AG10803 (cell line): ENCODE measurements at places on chromosomes 12 and 14.

DNA sequence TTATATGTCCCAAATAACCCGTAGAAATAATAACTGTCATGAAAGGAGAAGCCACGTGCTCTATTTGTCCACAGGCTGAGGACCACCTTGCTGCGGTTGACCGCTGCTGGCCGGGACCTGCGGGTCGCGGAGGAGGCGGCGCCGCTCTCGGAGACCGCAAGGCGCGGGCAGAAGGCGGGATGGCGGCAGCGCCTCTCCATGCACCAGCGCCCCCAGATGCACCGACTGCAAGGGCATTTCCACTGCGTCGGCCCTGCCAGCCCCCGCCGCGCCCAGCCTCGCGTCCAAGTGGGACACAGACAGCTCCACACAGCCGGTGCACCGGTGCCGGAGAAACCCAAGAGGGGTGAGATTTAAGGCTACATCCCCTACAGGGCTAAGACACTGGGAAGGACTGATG is 21.0 kb downstream of the RPGRIP1 start:
- no peak for DNase-seq

- DNase-seq, result no peak
These were observed 134.1 kb downstream of the SLC41A2 start for GRCh38 chr12:104823985-104824461.

- no peak for DNase-seq
These were observed 91.6 kb downstream of the HELB start for GRCh38 chr12:66393890-66394289.

DNA sequence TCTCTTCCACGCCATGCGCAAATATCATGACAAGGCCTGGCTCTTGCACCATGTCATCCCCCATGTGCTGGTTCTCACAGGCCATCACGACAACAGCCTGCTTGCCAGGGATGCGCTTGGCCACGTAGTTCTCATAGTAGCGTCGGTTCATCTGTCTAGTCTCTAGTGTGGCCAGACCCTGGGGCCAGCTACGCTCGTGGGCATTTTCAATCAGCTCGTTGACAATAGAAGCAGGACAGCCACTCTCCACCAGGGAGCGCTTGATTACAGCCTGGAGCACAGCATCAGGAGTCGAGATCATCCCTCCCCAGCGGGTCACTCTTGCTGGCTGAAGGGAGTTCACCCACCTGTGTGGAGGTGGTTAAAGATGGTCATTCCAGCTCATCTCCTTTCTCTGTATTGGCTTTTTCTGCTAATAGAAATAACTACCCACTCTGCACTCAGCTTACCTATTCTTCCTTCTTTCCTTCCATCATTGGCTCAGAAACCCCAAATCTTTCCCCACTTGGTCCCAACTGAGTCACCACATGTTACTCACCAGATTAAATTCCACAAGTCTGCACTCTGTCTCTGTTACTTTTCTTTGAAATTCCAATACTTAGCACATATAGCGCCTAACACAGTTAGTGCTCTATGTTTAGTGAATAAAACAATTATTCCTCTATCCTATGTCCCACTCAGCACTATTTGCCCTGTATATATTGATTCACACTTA is 15.1 kb downstream of the RNF41 start:
- peak; percentile 52 for DNase-seq

DNA sequence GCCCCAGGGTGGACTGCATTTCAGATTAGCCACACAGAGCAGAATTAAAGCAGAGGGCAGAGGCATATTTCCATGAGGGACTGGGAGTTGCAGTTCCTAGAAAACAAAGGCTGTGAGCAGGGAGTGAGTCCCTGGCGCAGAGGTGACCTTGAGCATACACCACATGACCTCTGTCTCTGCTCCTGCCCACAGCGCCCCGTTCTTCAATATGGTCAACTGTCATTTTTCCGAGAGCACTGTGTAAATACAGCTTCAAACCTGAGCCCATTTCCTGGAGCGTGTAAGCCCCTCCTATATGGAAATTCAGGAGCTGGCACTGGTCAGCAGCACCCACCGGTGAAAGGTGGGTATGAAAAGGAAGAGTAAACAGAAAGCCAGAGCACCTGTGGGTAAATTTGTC is 192.2 kb upstream of the PELI2 start:
- DNase-seq, result no peak

- DNase-seq, result peak; percentile 32
These were observed 57.6 kb downstream of the BRMS1L start for GRCh38 chr14:35883677-35884293.

GRCh38 chr12:46494424-46494823 is 121.9 kb upstream of the SLC38A2 start:
- DNase-seq, result peak; percentile 87

DNA sequence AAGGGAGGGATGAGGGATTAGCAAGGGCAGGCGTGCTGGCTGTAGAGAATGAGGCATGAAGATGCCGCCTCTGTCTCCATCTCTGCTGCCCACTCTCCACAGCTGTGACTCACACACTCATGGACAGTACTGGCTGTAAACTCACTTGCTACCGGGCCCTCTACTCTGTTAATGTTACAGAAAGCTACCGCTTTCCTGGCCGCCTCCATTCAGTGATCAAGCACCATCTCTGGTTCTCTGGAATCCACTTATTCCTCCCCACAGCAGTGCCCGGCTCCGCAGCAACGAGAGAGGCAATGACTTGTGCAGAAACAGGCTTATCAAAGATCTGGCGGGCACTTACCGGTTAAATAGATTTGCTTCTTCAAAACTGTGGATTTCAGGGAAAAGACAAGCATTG is 34.8 kb downstream of the AMN start:
- DNase-seq, result no peak

DNA sequence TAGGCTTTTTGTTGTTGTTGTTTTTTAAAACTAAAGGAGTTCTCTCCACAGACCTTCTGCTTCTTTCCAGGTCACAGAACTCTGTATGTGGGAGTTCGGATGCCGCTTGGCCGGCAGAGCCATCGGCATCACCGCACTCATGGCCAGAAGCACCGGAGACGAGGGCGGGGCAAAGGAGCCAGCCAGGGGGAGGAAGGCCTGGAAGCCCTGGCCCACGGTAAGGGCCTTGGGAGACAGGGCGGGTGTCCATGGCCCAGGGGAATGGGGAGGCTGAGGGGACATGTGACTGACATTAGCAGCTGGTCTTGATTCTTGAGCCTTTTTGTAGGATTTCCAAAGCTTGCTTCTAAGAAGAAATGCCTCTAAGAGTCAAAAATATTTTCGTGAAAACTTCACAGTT is 26.2 kb downstream of the SLC4A8 start:
- no peak for DNase-seq

DNA sequence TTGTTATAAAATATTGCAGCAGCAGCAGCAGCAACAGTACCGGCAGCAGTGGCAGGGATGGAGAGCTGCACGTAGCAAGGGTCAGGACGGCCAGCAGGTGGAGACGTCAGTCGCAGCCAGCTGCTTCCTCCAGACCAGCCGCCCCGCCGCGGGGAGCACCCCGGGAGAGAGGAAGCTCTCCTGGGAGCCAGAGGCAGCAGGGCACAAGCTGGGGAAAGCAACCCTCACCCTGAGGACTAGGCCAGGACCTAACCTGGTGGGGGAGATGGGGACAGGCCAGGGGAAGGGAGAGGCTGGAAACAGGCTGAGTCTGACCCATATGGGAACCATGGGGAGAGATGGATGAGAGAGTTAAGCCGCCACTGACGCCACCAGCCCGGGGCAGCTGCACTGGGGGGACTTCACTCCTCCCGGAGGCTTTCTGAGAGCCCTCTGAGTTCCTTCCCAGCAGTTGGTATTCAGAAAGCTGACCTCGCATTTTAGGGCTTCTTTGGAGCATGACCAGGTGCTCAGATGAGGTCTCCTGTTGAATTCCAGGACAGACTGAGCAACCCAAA is 56.3 kb downstream of the SPTB start:
- peak; percentile 70 for DNase-seq

- DNase-seq, result no peak
These were observed 17.2 kb downstream of the NKX2-1 start for GRCh38 chr14:36502558-36503508.

GRCh38 chr14:24133735-24134134 is 2.3 kb upstream of the PSME1 start:
- no peak for DNase-seq

GRCh38 chr14:102205560-102205959 is 65.9 kb downstream of the WDR20 start:
- no peak for DNase-seq

GRCh38 chr12:3281588-3282383 is 204.6 kb downstream of the TSPAN9 start:
- no peak for DNase-seq

DNA sequence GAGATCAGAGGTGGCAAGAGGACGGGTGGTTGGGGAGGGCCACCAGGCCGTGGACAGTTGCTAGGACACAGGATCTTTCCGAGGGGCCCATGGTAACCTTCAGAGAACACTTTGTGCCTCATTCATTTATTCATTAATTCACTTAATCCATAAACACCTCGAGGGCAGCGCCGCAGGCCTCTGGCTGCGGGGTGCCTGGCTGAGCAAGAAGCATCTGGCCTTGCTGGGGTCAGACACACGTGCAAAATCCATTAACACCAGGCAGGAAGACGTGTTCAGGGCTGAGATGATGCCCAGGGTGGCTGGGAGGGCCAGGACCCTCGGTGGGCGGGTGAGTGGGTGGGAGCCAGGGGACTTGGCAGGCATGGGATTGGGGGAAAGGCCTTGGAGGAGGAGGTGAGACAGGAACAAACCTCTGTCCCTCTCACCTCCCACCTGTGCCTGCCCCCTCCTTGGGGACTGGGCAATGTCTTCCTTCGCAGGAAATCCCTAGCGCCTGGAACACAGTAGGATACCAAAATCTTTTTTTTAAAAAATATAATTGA is 6.6 kb upstream of the DLK1 start:
- no peak for DNase-seq

DNA sequence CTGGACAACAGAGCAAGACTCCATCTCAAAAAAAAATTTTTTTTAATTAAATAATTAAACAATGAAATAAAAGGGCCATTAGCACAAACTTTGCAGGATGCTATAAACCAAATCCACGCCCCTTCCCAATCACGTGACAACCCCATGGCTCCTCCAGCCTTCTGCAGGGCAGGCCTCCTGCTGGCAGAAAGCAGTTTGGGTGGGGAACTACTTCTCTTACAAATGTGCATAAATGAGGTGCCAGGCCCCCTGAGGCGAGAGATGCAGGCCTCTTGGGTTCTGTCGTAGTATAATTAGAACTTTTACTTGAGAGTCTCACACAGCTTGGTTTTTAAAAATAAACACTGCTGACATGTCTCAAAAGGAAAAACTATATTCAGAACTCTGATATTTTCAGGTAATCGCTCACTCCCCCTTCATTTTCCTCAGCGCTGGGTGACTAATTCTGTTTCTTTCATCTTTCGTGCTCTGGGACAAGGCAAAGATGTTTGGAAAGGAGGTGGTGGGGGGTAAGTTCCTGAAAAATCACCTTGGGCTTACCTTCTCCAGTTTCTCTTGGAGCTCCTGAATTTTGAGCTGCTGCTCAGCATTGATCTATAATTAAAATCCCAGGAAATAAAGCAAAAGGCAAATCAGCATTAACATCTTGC is 101.7 kb downstream of the CIT start:
- DNase-seq, result no peak

DNA sequence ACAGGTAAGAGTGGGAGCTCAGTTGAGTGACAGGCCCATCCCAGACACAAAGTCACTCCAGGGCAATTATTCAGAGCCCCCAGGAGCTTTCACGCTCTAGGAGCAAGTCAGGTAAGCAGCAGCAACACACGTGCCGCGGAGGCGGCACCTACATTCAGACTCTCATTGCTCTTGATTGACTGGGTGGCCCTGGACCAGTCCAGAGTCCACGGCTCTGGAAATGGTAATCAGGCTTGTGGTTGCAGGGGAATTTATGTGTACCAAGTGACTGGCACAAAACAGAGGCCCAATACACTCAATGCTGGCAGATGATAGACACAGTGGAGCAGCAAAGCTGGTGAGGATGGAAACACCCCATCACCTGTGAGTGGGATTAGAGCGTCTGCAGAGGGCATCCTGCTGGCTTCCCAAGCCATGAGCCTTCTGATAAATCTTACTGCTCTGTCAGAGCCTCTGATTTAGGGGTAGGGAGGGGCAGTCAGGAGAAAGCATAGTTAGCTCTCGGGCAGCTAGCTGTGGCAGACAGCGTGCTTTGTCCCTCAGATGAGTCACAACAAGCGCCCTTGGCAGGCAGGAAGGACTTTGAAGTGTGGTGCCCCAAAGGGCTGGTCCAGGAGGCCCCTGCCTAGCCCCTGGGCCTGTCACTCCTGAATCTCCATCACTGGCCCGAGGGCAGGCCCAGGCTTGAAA is 344.7 kb downstream of the CACNA1C start:
- DNase-seq, result no peak

DNA sequence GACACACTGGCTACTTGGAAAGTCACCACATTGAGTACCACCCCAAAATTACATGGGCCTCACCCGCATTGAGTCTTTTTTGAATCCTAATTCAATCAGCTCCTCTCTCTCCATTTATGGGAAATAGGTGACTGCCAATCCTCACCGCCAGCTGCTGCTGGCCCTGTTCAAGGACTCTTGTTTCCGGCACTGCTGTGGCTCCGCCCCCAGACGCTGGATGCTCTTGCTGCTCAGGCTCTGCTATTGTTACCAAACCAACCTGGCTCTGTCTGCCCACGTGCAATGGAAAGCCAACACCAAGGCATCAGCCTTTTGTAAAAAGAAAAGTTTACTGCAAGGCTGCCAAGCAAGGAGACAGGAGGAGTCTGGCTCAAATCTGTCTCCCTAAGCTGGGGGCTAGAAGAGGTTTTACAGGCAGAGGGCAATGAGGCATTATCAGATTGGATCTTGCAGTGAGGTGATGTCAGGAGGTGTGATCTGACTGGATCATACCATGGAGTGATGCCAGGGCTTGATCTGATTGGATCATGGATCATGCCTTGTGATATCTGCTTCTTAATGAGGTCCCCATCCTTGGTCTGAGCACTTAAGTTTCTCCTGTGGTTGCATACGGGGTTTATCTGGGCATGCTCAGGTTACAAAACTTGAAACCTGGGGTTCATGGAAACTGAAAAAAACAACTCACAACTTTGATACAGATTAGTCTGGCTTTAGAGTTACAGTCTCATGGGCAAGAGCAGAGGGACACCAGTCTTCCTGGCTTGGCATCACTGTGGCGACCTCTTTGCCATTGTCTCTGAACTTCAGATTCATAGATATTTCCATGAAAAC is 117.1 kb upstream of the SLC35F4 start:
- no peak for DNase-seq

DNA sequence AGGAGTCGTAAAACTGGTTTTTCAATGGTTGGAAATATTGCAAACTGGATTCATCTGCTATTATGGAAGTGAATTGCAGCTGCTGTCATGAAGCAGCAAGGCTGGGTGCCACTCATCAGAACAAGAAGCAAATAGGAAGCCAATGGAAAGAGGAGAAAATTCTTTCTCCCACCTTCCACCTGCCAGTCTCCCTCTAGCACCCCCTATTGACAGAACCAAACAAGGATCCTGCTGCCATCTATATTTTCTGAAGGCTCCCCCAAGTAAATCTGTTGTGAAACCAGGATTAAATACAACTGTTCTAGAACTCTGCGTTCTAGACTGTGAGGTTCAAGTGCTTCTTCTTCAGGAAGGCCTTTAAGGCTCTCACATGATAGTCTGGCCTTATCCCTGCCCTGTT is 286.6 kb downstream of the AACS start:
- DNase-seq, result no peak
